Stimulated activated CD4-positive, alpha-beta T cell treated with anti-CD3 and anti-CD28 coated beads, Interleukin-4, amount 100 ng/mL, for 4 hours (primary cell): ENCODE measurements at places on chromosomes 11 and 22.

- DNase-seq, result no peak
These were observed 87.9 kb upstream of the B3GAT1 start for GRCh38 chr11:134499990-134500389.

GRCh38 chr11:132993991-132994502 is 538.3 kb downstream of the OPCML start:
- no peak for DNase-seq

DNA sequence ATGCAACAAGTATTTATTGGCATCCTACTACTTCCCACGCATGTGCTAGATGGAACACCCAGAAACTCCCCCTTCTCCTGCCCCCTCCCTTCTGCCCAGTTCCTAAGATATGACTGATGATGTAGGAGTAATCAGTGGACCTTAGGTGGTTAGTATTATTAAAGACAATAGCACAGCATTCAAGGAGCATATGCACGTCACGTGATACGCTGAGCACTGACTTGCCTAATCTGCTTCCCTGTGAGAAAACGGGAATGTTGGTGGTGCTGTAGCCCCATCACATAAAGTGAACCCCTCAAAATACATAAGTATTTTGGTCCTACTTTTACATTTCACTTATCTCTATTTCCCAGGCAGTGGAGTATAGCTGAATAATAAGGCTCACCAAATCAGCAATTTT is 12.4 kb downstream of the DRD2 start:
- DNase-seq, result no peak

GRCh38 chr22:19367763-19368367 is 63.7 kb downstream of the HIRA start:
- no peak for DNase-seq

- DNase-seq, result no peak
These were observed 85.0 kb upstream of the PLET1 start for GRCh38 chr11:112345706-112346105.

DNA sequence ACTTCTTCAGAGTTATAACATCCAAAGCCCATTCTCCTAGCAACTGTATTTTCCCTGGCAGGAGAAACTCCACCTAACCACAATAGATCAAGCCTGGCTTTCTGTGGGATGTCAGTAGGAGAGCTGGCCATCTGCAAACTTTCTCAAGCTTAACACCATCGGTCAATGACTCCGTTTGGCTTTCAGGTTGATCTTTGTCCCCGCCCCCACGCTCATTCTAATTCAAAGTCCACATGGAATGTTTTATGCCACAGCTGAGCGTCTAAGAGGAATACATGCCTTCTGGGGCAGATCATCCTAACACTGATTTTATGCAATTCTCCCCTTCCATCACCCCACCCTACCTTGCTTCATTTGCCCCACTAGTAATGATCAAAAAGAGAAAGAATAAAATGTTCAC is 4.8 kb downstream of the GVQW3 start:
- DNase-seq, result no peak

DNA sequence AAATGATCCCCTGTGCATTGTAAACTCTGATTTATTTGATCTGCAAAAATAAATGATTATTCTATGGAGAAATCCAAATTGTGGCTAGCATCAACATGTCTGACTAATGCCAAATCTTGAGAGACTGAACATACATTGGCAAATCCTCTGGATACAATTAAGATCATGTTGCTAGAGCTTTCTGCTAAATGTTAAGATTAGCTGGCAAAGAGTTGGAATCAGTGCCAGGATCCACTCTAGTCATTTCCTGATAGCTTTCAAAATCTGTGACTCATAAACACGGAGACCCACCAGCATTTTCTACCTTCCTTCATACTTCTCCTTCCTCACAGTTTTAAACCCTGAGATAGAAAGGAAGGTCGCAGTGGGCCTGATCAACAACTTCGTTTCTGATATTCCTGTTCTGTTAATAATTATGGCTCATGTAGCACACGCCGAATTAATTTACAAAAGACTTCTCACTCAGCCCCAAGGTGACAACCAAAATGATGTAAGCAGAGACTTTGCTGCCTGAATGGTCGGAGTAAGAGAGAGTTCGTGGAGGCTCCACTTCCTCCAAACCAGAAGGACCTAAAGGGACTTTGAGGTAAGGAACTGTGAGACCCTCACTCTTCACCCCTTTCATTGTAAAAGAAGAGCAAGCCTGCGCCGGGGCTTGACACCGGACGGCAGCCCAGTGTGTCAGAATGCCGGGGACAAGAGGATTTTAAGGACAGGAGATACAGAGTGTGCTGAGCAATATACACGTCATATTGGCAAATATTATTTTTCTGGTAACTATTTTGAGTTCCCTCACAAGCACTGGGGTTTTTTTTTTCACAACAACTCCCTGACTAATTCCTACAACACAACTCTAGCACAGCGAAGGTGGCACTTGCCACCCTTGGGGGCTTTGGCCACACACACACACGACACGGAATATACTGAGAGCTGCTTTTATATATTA is 42.0 kb downstream of the SERPINH1 start:
- DNase-seq, result no peak

DNA sequence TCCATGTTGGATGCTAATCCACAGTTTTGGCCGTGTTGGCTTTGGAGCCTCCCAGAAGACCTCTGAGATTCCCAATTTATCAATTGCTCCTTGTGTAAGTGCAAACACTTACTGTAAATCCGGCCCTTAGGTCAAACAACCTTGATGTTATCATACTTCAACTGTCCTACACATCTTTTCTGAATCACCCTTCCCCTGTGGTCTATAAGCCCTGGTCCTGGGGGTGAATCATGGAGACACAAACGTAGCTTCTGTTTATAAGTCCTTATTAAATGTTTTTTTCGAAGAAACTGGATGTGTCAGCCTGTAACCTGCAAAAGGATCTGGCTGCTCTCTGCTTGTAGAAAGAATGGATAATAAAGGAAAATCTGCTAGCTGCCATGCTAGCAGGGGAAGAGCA is 1.7 kb upstream of the IL10RA start:
- no peak for DNase-seq

GRCh38 chr11:15969281-15969680 is 387.1 kb downstream of the SOX6 start:
- no peak for DNase-seq

DNA sequence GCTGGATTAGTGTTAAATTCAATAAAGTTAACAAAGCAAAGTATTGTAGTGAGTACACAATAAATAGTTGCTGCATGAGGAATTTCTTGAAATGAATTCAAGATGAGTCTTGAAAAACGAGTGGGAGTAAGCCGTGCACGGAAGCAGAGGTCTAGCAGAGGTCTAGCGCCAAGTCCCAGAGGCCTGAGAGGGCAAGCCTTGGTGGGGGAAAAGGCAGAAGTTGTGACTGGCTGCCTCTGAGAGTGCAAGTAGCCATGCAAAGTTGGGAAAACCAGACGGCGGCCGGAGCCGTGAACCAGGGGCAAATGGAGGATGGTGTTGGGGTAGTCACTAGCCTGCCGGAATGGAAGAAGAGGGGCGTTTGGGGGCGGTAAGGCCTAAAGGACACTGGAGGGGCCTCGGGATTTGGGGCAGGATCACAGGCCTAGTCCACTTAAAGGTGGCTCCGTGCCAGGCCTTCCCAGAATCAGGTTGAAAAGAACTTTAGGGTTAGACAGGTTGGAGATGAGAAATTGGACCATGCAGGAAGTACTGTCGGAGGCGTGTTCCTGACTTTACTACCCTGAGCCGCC is 379 bp upstream of the SLC3A2 start:
- DNase-seq, result no peak

- no peak for DNase-seq
These were observed 1.6 kb downstream of the IFITM10 start for GRCh38 chr11:1748636-1749394.

DNA sequence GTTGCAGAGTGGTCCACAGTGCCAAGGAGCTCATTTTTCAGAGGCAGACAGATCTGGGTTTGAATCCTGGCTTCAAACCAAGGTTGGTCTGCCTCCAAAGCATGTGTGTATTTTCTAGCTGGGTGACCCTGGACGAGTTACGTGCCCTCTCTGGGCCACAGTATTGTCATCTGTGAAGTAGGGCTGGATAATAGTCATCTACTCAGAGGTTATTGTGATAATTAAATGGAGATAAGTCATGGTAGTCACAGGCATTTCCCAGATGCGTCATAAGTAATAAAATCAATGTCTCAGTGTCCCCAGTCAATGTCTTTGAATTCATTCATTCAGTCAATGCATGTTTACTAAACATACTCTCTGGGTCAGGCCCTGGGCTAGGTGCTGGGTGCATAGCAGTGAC is 8.6 kb downstream of the OMP start:
- no peak for DNase-seq

- no peak for DNase-seq
These were observed 2.1 kb downstream of the OR4D10 start for GRCh38 chr11:59475176-59475575.

GRCh38 chr11:106681435-106681834 is 336.8 kb downstream of the GUCY1A2 start:
- no peak for DNase-seq

DNA sequence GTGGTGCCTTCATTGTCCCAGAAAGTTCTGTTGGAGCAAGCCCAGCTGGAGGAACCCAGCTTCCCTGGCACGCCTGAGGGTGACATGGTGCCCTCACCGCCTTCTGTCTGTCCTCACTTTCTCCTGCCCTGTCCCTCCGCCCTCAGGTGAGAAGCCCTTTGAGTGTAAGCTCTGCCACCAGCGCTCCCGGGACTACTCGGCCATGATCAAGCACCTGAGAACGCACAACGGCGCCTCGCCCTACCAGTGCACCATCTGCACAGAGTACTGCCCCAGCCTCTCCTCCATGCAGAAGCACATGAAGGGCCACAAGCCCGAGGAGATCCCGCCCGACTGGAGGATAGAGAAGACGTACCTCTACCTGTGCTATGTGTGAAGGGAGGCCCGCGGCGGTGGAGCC is 46.0 kb upstream of the NNMT start:
- no peak for DNase-seq

DNA sequence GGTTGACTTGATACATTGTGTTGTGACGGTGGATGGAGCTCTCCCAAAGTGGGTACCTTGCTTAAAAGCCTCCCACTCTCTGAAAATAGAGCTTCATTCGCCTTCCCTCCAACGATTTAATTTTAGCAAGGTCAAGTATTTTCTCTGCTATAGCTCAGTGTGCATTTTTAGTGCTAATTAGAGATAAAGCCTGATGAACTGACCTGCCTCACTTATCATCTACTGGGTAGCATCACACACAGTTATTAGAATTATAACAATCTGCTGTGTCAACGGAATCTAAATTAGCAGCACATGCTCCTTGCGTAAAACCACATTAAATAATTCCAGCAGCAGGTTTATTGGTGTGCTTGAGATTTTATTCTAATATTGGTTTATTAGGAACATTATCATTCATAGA is 701.7 kb downstream of the NELL1 start:
- DNase-seq, result no peak

GRCh38 chr22:35465109-35465701 is 65.3 kb downstream of the MCM5 start:
- no peak for DNase-seq

DNA sequence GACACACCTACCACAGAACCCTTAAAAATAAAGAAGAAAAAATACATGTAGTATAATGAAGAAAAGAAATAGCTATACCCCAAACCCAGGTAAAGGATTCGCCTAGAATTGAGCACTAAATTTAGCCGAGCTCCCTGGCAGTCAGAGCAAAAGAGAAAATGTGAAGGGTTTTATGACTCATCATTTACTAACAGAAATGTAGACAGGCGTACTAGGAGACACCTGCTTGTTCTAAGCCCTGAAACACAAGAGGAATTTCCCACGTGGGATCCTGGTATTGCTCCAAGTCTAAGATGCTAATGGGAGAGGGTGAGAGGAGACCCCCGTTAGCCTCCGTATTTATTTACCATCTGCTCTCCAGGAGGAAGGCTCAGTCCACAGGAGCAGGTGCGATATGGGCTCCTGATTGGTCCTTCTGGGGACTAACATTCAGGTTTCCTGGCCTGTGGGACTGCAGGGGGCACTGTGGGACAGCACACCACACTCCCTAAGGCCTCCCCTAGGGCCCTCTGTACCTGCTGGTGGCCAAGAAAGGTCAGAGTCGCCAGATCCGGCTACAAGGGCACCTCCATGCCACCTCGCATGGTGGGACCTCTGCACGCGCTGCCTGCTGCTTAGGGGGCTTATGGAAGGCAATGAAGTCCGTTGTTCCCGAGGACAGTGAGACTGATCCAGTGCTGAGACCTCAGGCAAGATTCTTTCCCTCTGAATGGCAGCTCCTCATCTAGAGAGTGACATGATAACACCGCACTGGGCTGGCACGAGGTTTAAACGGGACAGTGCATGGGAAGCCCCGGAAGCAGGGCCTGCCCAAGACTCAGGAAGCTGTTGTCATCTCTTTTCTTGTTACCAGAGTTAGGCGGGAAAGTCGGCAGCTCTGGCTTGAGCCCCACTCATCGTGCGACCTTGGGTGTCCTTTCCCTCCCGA is 25.8 kb downstream of the KCNC1 start:
- DNase-seq, result no peak

DNA sequence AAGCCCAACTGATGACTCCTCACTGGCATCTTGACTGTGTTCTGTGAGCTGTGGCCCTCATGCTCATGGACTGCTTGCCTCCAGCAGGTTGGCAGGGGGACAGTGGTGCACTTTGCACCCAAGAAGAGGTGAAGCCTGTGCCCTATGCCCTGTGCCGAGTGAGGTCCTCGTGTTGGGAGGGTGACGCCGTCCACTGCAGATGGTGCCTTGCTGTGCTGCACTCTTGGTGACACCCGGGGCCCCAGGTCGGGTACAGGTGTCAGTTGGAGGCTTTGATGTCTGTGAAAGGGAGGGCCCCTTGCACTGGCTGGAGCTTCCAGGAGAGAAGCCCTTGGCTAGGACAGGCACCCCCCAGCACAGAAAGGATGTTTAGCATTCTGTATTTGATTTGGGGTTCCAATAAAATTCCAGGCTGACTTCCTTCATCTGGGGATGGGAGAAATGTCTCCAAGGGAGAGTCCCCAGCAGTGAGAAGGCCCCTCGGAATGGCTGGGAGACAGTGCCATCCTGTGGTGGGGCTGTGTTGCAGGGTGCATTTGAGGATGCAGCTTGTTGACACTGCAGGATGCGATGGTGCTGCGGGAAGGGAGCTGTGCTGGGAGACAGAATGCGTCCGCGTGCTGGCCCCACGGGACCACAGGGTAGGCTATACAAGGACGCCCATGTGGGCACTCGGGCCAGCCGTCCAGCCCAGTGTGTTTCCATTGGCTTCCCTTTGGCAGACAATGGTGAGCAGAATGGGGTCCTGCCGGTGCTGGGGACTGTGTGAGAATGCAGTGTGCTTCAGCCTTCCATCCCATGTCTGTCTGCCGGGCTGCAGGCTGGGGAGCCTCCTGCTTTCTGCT is 2.5 kb upstream of the ZDHHC8 start:
- peak; percentile 51 for DNase-seq

DNA sequence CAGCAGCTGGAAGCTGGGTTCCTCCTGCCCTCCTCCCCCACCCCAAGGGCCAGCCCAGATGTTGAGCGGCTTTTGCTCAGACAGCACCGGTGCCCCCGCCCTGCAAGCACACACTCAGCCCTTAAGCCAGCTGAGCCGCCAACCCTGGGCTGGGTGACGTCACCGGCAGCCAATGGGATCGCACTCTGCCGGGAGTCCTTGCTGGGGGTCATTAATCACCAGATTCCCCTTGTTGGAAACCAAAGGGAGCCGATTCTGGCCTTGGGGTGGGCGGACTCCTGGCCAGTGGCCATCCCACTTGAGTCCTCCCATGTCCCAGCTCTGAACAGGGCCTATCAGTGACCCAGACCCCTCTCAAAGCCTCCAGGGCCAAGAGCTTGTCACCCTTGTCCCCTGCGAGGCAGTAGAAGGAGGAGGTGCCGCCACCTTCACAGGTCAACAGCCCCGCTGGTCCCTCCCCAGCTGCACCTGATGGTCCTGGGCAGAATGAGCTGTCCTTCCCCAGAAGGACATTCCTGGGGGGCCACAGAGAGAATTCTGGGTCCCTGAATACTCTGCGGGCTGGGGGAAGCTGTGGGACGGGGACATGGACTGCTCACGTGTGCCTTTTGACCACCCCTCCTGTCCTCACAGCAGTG is 7.4 kb downstream of the DUSP8 start:
- DNase-seq, result no peak
